ENCODE measurements at places on chromosomes 3 and 15.

DNA sequence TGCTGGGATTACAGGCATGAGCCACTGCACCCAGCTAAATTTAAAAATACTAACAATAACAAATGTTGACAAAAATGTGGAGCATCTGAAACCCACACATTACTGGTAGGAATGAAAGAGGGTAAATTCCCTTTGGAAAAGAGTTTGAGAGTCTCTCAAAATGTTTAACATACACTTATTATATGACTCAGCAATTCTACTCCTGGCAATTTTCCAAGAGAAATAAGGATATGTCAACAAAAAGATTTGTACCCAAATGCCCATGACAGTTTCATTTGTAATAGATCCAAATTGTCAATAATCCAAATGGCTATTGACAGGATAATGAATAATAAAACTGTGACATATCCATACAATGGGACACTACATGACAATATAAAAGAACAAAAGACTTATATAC lies 9.0 kb downstream of the HCLS1 start:
- H3K27ac ChIP-seq: no peak overlapping the region
- DNase-seq: no peak
- H3K4me1 ChIP-seq: no peaks in the 10 kb centered on the region

- no peaks in the 10 kb centered on the region for H3K27me3 ChIP-seq
- no peaks in the 10 kb centered on the region for H3K36me3 ChIP-seq
- H3K27ac ChIP-seq: no peak overlapping the region
- H3K4me1 ChIP-seq: no peaks in the 10 kb centered on the region
- H3K4me3 ChIP-seq: no peak overlapping the region
- DNase-seq: no peak
Measured at GRCh38 chr3:135228201-135228600, 433.1 kb downstream of the EPHB1 start.

DNA sequence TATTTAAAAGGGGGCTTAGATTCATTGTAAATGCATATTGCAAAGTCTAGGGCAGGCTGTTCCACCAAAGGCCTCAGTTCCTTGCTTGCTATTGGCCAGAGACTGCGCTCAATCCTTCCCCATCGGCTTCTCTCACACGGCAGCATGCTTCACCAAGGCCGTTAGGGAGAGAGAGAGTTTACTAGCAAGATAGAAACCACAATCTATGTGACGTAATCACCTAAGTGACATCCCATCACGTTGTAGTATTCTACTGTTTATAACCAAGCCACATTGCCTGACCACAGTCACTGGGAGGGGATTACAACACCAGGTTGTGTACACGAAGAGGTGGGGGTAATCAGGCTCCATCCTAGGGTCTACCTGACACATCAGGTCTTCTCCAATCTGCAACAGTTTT lies 16.0 kb upstream of the NPAP1 start:
- H3K36me3 ChIP-seq: no peaks in the 10 kb centered on the region
- H3K27me3 ChIP-seq: no peaks in the 10 kb centered on the region
- no peak overlapping the region for H3K4me3 ChIP-seq

GRCh38 chr3:30161375-30161774 lies 445.0 kb upstream of the TGFBR2 start:
- no peaks in the 10 kb centered on the region for H3K4me1 ChIP-seq
- H3K36me3 ChIP-seq: no peaks in the 10 kb centered on the region

DNA sequence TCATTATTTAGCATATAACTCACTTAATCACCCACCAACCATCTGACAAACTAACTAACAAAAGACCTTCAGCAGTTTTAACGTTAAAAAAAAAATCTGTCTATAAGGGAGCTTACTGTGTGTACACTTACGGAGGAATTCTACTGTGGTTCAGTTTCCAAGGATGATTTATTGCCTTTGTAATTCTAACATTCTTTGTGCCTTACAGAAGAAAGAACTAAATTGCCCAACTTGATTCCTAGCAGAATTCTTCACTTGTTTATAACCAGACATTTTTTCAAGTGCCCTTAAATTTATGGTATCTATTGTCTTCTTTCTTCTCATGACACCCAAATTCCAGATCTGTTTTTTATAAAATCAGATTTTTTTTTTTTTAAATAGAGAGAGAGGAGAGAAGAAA lies 119.7 kb upstream of the IGSF10 start:
- H3K4me1 ChIP-seq: no peaks in the 10 kb centered on the region
- no peak for DNase-seq
- H3K36me3 ChIP-seq: no peaks in the 10 kb centered on the region
- no peaks in the 10 kb centered on the region for H3K27me3 ChIP-seq
- H3K4me3 ChIP-seq: no peak overlapping the region

DNA sequence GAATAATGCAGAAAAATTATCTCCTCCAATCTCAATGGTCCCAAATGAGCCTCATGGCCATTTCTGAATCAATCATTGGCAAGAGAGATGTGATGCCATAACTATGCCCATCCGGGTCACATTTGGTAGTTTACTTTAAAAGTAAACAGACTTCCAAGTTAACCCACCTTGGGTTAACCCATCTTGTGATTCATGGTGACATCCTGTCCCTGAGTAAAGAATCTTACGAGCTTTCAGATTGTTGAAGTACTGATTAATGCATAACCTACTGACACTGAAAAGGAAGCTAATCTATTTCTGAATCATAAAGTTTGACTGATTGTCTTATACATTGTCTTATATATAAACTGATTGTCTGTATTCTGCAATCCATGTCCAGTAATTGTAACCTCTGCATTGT lies 467.2 kb upstream of the AGTR1 start:
- DNase-seq: no peak
- no peaks in the 10 kb centered on the region for H3K36me3 ChIP-seq
- no peaks in the 10 kb centered on the region for H3K4me1 ChIP-seq
- no peak overlapping the region for H3K4me3 ChIP-seq

GRCh38 chr15:23095796-23096195 lies 40.8 kb downstream of the GOLGA6L1 start:
- H3K36me3 ChIP-seq: no peaks in the 10 kb centered on the region
- peaks cover 8% of the 10 kb centered on the region for H3K27me3 ChIP-seq
- no peak overlapping the region for H3K27ac ChIP-seq
- no peaks in the 10 kb centered on the region for H3K4me1 ChIP-seq

DNA sequence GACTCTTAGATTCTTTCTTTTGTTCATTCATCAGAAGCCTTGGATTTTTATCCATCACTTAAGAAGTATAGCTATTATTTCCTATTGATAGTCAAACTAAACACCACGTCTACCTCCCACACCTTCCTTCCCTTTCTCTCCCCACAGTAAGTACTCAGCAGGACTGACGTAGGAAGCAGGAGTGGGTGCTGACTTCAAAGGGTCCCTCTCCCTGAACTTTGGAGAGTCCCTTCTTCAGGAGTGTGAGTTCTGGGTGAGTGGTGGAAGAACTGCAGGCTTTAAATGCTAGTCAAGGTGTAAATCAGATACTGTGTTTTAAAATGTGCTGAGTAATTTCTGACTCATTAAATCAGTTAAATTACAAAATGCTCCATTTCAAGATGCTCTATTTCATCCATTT lies 126.5 kb upstream of the BFSP2 start:
- no peaks in the 10 kb centered on the region for H3K4me1 ChIP-seq
- no peaks in the 10 kb centered on the region for H3K27me3 ChIP-seq
- H3K36me3 ChIP-seq: no peaks in the 10 kb centered on the region
- DNase-seq: no peak
- no peak overlapping the region for H3K4me3 ChIP-seq
- no peak overlapping the region for H3K27ac ChIP-seq

DNA sequence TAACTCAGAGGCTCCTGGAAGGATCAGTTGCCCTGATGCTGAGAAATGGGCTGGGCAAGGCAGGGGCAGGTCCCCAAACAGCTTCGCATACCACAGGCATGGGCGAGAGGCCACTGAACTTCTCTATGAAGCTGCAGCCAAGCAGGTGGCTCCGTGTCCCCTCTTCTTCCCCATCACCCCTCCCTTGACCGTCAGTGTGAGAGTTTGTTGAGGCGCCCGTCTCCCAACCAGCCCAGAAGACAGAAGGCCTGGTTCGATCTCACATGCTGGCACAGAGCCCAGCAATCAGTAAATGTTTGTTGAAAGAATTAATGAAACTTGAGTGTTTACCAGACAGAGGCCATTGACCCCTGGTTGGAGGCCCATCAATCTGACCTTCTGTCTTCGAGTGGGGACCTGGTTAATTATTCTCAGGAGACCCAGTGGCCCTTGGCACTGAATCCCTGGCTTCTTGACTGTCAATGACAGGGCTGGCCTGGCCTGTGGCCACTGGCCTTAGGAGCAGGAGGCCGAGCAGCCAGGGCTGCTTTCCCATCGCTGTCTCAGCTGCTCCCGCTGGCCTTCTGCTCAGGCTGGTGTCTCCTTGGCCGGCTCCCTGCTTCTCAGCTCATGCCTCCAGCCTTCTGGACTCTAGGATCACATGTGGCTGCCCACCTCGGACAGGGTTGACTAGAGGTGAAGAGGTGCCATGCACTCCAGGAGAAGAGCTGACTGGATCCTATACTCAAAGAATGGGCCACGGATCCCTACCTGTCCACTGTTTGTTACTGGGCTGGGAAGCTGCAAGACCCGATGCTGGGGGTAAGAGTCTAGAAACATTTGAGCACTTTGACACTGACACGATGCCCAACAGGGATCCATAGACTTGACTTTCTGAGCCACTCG lies 113.4 kb downstream of the ASB7 start:
- no peaks in the 10 kb centered on the region for H3K36me3 ChIP-seq
- no peak overlapping the region for H3K4me3 ChIP-seq
- H3K27me3 ChIP-seq: no peaks in the 10 kb centered on the region
- peaks cover 33% of the 10 kb centered on the region for H3K4me1 ChIP-seq
- no peak for DNase-seq
- peak overlapping the region; percentile 70 for H3K27ac ChIP-seq

- no peak overlapping the region for H3K4me3 ChIP-seq
- no peak for DNase-seq
- 0 out of 2 replicates have a peak, but pooled peaks cover 6% of the 10 kb centered on the region for H3K4me1 ChIP-seq
- peaks cover 7% of the 10 kb centered on the region for H3K27me3 ChIP-seq
- no peak overlapping the region for H3K27ac ChIP-seq
Measured at GRCh38 chr15:98580572-98580971, 67.8 kb upstream of the IGF1R start.

DNA sequence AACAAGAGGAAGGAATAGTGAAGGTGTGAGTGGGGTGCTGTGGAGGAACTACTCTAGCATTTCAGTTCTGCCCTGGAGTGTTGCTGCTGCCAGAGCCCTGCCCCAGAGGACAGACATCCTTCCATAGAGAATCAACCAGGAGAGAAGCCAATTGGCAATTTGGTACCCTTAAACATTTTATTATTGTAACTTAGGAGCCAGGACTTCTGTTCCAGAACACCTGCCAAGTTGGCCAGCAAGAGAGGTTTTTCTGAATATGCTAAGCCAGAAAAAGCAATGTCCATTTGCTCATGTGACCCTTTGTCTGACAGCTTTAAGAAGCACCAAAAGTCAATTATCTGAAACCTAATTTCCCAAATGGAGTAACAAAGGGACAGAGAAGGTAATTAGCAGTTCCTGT lies 264.9 kb downstream of the MEX3B start:
- no peak overlapping the region for H3K4me3 ChIP-seq
- DNase-seq: no peak
- H3K27ac ChIP-seq: no peak overlapping the region
- H3K4me1 ChIP-seq: no peaks in the 10 kb centered on the region
- no peaks in the 10 kb centered on the region for H3K36me3 ChIP-seq
- no peaks in the 10 kb centered on the region for H3K27me3 ChIP-seq

DNA sequence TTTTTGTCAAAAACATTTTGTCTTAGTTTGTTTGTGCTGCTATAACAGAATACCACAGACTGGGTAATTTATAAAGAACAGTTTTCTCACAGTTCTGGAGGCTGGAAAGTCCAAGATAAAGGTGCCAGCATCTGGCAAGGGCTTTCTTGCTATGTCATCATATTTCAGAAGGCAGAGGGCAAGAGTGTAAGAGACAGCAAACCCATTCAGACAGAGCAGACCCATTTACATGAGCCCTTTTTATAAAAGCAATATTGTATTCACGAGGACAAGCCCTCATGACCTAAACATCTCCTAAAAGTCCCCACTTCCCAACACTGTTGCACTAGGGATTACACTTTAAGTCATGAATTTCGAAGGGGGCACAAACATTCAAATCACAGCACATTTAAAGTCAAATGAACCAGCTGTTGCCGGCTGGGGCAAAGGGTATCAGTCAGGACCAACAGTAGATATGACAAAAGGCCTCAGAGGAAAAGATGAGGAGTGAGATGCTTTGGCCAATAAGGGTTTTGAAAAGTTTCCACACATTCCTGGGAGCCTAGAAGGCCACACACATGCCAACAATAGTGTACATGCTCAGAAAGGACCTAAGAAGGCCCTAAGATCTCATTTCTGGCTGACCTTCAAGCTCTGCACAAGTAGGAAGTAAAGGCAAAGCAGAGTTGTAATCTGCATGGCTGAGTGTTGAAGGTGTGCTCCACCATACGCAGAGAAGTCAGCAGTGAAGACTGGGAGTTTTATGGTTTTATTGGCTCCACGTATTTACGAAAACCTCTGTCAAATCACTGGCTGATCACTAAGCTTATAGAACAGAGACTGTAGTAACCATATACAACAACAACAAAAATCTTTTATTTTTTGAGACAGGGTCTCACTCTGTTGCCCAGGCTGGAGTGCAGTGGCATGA lies 37.9 kb downstream of the UQCC5 start:
- no peak for DNase-seq
- no peak overlapping the region for H3K27ac ChIP-seq
- H3K4me3 ChIP-seq: no peak overlapping the region

- no peak overlapping the region for H3K4me3 ChIP-seq
- no peak for DNase-seq
- no peak overlapping the region for H3K27ac ChIP-seq
Measured at GRCh38 chr15:91223863-91224262, 123.8 kb downstream of the SV2B start.

DNA sequence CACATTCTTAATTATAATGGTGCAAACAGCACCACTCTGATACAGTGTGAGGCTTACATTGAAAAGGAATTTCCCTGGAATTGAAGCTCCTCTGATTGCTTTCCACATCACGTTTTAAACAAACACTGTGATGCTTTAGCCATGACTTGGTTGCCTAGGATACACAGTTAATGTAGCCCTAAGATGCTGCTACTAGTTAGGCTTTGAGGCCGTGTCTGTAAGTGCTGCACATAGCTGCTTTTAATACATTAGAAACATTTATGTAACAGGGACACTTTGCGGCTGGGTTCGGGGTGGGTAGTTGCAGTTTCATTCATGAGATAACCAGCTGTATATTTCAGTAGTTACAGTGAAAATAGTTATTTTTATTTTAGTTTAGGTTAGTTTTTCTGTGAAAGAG lies 334.7 kb downstream of the NLGN1 start:
- DNase-seq: no peak
- H3K27ac ChIP-seq: no peak overlapping the region
- no peaks in the 10 kb centered on the region for H3K4me1 ChIP-seq
- no peaks in the 10 kb centered on the region for H3K36me3 ChIP-seq

- H3K4me1 ChIP-seq: peaks cover 49% of the 10 kb centered on the region
- no peaks in the 10 kb centered on the region for H3K27me3 ChIP-seq
- no peaks in the 10 kb centered on the region for H3K36me3 ChIP-seq
- DNase-seq: no peak
- H3K4me3 ChIP-seq: no peak overlapping the region
Measured at GRCh38 chr15:40450047-40450446, 9.3 kb downstream of the BAHD1 start.

- no peak overlapping the region for H3K27ac ChIP-seq
- H3K4me3 ChIP-seq: no peak overlapping the region
- H3K36me3 ChIP-seq: no peaks in the 10 kb centered on the region
- no peaks in the 10 kb centered on the region for H3K4me1 ChIP-seq
- no peaks in the 10 kb centered on the region for H3K27me3 ChIP-seq
- DNase-seq: no peak
Measured at GRCh38 chr3:106256249-106256957, 387.6 kb upstream of the CBLB start.

- no peak overlapping the region for H3K4me3 ChIP-seq
- peaks cover 7% of the 10 kb centered on the region for H3K4me1 ChIP-seq
- no peak for DNase-seq
- H3K36me3 ChIP-seq: no peaks in the 10 kb centered on the region
- H3K27me3 ChIP-seq: no peaks in the 10 kb centered on the region
- H3K27ac ChIP-seq: no peak overlapping the region
Measured at GRCh38 chr3:127000761-127001160, 17.8 kb downstream of the PLXNA1 start.

Data from Panc1 (cell line).